ENCODE measurements at places on chromosomes 4 and X.

DNA sequence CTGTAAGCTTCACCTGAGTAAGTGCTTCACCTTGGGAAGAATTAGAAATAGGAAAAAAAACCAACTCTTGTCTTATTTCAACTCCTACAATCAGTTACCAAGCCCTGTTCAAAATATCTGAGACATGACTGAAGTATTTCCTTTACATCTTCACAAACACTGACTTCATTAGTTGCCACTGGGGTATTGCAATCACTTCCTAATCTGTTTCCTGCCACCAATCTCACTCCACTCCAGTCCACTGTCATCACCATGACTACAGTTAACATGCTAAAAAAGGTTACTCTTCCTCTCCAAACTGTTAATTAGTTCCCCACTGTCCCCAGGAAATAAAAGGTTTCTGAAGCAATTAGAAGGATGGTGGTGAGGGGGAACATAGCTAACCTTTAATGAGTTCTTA is 3.3 kb upstream of the SUPT20HL1 start:
- no peak for DNase-seq

DNA sequence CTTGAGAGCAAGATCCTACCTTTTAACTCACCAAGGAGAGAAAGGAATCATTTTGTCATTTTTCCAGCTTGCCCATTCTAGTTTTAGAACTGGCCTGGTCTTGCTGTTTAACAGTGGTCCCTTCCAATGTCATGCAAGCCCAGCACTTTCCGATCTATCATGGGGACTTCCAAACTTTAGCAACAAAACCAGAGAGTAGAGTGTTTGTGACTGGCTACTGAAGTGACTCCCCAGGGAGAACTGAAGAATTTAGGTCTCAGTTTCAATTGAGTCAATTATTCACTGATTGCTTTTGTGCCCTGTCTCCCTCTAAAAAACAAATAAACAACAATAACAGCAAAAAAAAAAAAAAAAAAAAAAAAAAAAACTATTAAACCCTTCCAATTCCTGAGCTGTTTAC is 108.3 kb downstream of the LHFPL1 start:
- DNase-seq, result no peak

- DNase-seq, result no peak
Measured at GRCh38 chr4:88204882-88205281, 46.4 kb upstream of the ABCG2 start.

GRCh38 chr4:9933956-9934355 is 87.3 kb downstream of the SLC2A9 start:
- no peak for DNase-seq

DNA sequence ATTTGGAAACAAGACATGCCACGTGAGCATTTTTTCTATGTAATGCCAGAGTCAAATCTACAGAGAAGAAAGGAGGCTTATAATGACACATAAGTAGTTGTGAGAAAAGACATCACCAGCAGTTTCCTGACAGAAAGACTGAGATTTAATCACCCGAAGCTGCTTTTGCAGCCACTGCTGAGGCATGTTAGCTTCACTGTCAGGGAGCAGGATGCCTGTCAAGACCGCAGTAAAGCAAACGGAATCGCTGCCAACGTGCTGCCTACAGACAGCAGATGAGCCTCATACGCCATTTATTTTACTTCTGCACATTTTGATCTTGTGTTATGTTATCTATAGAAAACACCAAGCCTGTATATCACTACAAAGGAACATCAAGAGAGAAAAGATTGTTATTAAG is 68.7 kb upstream of the NDST3 start:
- no peak for DNase-seq

DNA sequence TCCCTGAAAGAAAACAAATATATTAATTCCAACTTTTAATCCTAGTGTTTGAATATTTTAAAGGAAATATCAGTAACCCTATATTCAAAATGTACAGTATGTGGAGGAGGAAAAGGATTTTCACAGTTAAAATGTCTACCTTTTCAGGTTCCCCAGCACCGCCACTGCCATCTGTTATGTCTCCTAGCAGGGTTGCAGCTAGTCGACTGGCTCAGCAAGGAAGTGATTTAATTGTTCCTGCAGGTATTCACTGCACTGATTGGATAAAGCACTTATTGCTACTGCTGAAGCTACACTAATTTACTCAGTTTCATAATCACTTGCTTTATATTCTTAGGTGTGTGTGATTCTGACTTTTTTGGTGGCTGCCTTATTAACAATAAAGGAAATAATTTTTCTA is 65.5 kb upstream of the FHDC1 start:
- DNase-seq, result no peak

DNA sequence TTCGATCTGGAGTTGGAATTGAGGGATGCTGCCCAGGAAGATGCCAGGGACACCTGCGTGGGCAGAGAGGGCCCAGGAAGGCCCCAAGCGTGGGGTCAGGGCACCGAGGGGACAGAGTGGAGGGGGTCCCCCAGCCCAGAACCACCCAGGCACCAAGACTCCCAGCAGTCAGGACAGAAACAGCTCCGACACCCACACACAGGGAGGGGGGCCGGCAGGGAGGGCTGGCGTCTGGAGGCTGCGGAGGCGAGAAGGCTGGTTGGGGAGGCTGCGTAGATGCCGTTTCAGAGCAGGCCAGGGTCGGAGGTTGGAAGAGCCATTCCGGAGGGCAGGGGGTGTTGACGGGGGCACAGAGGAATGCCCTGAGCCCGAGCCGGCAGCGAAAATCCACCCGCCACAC is 23.6 kb downstream of the ATP5ME start:
- no peak for DNase-seq

DNA sequence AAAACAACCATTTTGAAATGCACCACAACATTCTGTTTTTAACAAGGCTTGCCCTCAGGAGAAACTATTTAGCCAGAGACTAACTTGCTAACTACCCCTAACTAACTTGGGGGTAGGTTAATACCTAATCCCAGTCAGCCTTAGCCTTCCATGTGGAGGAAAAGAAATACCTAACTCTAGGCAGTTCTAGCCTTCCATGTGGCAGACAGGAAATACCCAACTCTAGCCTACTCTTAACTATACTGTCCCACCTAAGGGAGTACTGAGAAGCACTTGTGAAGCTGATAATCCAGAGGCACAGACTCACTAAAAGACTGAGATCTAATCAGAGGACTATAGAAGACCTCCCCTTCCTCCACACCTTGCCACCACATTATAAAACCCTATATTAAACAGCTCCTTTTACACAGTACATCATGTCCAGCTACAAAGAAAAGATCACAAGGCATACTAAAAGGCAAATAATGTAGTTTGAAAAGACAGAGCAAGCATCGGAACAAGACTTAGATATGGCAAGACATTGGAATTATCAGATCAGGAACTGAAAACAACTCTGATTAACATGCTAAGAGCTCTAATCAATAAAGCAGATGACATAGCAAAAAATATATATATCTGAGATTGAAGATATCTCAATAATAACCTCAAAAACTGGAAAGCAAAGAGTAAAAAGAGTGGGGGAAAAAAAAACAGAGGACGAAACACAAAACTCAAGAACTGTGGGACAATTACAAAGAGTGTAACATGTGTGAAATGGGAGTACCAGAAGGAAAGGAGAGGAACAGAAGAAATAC is 52.2 kb downstream of the FRYL start:
- DNase-seq, result no peak

DNA sequence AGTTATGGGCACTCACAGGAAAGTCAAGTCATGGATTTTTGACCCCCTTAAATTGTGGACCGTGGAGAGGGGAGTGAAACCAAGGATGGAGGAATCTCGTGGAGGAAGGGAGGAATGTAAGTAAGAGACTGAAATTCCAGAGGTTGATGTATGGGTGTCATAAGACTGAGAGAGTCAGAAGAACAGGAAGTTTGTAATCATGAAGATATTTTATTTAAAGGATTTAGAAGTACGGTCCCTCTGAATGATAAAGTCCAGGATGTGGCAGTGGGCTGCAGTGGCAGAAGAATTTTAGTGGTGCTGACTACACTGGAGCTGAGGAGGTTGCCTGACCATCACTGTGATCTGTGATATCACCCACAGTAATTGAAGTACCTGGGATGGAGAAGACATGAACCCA is 57.8 kb downstream of the DCLK2 start:
- no peak for DNase-seq

DNA sequence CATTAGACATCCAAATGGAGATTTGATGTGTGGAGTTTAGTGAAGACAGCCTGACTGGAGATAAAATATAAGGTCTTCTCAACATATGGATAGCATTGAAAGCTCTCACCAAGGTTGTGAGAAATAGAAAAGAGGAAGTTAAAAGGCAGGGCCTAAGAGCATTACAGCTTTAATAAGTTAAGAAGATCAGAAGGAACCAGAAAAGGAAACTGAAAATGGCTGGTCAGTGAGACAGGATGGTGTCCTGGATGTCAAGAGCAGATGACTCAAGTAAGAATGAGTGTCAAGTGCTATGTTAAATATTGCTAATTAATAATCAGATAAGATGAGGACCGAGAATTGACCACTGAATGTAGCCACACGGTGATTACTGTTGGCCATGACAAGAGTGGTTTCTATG is 642.9 kb downstream of the STPG2 start:
- no peak for DNase-seq

DNA sequence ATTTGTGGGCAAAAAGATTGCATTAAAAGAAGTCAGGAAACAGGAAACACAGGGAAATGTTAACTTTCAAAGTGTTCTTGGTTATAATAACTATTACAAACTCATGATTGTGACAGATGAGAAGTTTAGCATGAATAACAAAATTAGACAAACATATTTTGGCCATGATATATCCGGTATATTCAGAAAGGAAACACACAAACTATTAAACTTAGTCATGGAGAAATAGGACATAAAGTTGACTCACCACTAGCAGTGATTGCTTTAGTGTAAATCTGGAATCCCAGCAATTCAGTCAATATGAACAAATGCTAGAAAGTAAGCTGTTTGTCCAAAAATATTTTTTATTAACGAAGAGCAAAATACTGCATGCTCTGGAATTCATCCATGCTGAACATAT is 1299.9 kb downstream of the C4orf33 start:
- DNase-seq, result no peak

DNA sequence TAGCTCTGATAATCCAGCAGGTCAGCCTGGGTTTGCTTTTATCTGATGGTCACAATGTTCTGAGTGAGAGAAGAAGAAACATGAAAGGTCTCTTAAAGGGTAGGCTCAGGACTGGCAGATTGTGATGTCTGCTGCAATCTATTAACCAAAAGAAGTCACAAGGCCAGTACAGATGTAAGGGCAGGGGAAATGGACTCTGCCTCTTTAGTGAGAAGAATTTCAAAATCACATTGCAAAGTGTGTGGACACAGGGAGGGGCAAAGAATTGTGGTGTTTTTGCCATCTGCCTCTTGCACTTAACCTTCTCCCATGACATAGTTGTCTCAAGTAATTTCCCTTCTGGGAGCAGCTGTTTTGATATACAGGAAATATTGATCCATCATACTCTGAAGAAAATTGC is 40.9 kb downstream of the IL1RAPL1 start:
- DNase-seq, result no peak

DNA sequence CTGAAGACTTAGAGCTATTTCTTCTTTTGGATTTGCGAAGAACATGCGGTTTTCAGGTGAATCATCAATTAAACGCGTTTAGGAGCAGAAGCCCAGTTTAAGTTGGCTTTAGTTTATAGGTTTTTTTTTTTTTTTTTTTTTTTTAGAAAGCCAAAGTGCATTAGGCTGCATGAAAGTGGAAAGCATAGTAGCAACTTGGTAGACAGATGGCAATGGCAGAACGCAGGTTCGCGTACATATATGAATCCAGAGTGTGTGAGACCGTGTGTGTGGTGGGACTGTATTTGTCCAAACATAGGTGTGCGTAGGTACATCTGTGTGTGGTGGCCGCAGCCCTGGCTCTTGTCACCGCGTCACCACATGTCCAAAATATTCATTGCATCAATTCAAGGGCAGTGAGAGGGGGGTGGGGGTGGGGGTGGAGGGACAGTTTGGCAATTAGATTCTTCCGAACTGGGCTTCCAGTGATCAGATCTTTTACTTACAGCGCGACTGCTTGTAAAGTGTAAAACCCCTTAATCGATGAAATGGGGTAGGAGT is 901 bp downstream of the JADE1 start:
- DNase-seq, result no peak

- no peak for DNase-seq
Measured at GRCh38 chrX:10634392-10635161, 14.2 kb upstream of the MID1 start.

DNA sequence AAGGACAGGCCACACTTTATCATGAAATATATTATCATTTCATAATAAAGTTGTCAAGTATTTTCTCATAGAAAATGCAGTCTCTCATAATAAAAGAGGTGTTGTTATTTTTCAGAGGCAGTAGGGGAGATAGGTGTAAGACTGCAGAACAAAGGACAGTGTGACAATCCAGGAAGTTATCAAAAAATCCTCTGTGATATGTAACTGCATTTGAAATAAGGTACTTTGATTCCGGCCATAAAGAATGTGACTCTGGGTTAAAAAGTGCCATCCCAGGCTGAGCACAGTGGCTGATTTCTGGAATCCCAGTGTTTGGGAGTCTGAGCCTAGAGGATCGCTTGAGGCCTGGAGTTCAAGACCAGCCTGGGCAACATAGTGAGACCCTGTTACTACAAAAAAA is 37.6 kb upstream of the TMPRSS11B start:
- no peak for DNase-seq

DNA sequence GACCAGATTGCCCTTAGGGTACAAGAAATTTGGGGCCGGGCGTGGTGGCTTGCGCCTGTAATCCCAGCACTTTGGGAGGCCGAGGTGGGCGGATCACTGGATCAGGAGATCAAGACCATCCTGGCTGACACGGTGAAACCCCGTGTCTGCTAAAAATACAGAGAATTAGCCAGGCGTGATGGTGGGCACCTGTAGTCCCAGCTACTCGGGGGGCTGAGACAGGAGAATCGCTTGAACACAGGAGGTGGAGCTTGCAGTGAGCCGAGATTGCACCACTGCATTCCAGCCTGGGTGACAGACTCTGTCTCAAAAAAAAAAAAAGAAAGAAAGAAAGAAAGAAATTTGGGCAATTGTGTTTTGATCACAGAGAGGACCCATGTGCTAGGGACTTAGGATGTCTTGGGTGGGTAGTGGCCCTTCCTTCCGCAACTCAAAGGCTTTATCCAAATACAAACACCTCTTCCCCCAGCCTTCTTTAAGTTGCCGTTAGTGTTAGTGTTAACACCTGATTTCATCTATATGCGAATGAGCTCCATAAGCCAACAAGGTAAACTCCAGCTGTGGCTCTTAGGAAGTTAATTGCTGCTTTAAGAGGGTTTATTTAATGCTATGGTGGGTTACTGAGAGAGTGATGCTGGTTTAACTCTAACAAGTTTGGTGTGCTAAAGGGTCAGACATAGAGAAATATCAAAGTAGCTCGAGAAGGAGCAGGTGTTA is 8.6 kb upstream of the CCDC110 start:
- DNase-seq, result no peak
